Left hindlimb (tissue), 1 donor: ENCODE measurements at places on chromosomes 5 and 9.

DNA sequence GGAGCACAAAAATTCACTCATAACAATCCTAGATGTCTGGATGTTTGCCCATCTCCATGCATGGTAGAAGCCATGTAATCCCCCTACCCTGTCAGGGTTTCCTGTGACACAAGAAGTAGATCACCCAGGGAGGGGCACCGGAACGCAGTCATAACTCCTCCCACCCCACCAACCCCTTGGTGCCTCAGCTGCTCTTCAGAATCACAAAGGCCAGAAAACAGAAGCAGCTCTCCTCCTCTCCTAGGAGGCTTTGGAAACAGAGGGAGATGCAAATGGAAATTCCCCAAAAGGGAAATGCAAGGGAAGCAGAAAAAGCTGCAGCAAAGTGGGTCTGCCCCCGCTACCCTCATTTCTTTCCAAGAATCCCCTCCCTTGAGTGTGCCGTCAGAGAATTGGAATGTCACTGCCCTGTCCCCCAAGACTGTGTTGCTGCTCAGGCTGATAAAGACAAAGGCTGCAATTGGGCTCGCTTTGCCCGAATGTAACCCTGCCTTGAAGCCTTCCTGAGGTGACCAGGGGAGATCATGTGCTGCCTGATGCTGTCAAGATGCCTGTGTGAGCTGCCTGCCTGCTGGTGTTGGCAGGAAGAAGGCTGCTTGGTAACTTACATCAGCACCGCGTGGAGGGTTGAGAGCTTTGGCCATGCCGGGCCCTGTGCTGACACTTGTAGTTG lies 65.5 kb upstream of the ABCA1 start:
- DNase-seq, result peak; percentile 58

GRCh38 chr5:134735243-134735642 lies 3.1 kb upstream of the CAMLG start:
- DNase-seq, result no peak

DNA sequence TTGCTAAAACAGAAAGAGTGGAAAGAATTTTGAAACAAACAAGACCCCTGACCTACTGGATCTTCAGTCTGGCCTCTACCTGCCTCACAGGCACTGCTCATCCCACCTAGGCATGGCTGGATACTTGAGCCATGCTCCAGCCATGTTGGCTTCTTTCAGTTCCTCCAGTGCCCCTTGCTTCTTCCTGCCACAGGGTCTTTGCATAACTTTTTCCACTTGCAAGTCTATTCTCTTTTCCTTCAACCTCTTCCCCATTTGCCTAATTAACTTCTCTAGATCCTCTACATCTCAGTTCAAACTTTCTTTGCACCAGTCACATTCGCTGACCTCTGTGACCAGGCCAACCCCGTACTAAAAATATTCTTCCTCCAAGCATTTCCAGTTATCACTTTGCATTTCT lies 50.4 kb downstream of the STARD4 start:
- no peak for DNase-seq

- no peak for DNase-seq
These were observed 3.7 kb downstream of the SPIN1 start for GRCh38 chr9:88391921-88392320.

GRCh38 chr5:136856648-136857047 lies 491.3 kb upstream of the TRPC7 start:
- DNase-seq, result no peak

DNA sequence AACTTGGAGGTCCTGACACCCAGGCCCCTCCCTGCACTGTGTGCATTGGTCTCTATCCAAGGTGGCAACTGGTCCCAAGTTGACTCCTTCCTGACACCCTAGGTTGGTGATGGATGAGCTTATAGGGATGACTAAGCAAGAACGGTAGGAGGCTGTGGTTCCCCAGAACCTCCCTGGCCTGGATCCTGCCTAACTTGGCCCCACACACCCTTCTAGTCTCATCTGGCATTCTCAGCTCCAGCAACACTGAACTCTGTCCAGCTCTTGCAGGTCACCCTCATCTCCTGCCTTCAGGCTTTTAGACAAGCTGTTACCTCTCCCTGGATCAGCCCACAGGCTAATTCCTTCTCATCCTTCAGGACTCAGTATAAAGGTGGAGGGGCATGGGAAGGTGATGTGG lies 16.5 kb downstream of the AQP3 start:
- DNase-seq, result no peak

GRCh38 chr5:179400020-179400419 lies 54.8 kb upstream of the ADAMTS2 start:
- DNase-seq, result no peak

DNA sequence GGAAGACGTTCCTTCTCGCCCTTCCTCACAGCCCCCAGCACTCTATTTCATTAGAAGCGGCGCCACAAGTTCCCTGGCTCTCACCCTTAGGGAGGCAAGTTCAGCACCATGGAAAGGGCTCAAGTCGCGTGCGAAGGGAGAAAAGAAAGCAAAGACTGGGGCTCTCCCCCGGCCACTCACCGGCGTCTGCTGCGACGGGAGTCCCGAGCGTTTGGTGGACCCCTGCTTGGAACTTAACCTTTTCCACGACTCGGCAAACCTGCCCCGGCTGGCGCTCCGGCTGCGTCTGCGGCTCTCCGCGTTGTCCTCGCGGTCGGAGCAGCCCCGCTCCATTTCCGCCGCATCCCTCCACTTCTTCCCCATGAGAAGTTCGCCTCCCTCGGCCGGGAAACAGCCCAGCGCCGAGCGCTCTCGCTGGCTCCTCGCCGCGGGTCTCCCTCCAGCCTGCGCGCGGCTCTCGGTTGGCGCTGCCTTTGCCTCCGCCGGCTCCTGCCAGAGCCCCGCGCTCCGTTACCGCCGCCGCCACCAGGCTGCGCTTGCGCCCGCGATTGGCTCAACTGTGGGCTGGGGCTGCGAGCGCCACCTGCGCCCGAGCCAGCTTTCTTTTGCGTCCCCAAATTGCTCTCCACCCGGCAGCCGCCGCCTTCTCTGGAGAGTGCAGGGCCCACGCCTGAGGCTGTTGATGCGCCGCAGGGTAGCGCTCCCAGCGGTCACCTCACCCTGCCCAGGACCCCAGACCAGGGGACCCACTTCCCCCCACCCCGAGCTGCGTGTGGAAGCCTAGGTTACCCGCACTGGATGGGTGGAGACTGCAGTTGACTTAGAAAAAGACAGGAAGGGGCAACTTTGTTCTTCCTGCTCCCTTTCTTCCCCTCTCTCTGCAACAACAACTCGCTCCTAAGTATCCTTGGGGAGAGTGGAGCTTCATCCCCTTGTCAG lies 321.6 kb downstream of the CEMIP2 start:
- DNase-seq, result peak; percentile 80

- DNase-seq, result no peak
These were observed 28.3 kb downstream of the ARHGEF28 start for GRCh38 chr5:73654171-73654811.

DNA sequence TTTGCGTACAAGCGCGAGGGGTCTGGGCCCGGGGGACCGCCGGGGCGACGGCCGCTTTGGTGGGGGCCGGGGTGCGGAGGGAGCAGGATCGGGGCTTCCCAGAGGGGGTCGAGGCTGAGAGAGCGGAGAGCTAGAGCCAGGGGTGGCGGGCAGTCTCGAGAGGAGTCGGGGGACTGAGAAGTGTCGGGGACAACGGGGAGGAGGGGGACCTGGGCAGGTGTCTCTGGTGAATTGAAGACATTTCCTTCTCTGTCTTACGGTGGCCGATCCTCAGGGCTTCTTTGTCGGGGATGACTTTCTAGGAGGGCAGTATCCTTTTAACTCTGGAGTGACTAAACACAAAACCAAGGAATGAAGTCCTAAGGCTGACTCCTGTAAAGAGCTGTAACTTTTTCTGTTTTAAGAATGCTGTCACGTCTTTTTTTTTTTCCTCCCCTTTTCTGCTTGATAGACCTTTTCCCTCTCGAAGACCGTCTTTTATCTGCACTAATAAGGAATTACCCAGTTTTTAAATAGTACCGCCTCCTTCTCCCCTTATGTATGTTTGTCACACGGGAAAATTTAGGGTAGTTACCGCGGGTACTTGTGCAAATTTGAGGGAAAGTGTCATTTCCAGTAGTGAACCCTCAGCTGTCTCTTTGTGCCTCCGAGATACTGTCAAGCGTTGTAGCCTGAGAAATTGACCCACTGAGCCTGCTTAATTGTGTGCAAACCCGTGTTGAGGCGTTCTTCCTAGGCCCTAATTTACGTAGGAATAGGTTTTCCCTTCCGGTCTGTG lies 822 bp downstream of the DENND4C start:
- no peak for DNase-seq

DNA sequence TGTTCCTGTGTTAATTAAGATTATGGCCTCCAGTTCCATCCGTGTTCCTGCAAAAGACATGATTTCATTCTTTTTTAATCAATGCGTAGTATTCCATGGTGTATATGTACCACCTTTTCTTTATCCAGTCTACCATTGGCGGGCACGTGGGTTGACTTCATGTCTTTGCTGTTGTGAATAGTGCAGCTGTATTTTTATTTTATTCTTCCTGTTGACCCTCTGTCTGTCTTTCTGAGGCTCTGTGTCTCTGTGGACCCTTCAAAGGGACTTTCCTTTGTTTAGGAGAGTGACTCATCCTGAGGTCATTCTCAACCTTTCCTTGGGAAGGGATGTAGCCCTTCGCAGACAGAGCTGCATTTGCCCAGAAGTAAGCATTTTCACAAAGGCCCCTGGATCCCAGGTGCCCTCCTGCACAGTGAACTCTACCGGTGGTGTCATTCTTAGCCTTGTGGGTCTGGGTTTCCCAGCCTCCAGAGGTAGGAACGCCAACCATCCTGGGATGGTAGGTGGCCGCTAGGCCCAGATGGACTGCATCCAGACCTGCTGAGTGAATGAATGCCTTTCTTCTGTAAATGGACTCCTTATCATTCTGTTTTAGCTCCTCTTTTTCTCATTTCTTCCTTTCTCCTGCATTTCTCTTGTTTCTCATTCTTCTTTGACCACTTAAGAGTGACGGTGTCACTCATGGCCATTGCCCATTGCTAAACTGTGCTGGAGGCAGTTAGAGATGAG lies 22.4 kb downstream of the TRIO start:
- no peak for DNase-seq

GRCh38 chr9:21015129-21015815 lies 16.2 kb downstream of the HACD4 start:
- DNase-seq, result no peak

DNA sequence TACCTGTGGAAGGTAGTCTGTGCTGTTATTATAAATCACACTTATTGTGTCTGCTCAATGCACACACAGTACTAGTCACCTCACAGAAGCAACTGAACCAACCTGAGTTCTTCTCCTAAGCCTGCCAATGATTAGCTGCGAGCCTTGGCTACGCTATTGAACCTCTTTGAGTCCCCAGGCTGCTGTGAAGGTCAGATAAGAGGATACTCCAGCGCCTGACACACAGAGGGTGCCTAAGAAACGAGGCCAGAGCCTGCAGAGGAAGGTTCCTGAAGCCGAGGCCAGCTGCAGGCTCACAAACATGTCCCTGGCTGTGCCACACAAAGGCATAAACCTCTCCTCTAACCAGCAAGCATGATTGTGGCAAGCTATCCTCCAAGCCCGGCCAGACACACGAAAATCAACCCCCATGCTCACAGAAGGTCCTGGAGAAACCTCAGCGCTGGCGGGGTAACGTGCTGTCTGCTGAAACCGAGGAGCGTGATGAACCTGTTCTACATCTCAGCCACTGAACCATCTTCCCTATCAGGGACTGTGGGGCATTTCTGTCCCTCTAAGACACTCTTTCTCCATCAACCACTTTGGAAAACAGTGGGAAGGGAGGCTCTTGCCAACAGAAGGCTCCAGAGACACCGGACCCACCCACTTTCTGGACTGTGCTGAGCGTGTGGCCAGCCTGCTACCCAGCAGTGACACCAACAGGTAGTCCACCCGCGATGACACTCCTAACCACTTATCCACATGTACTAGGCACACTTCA lies 53.2 kb upstream of the SLC25A51 start:
- DNase-seq, result no peak

GRCh38 chr5:74370168-74370567 lies 270.4 kb downstream of the ENC1 start:
- DNase-seq, result no peak

DNA sequence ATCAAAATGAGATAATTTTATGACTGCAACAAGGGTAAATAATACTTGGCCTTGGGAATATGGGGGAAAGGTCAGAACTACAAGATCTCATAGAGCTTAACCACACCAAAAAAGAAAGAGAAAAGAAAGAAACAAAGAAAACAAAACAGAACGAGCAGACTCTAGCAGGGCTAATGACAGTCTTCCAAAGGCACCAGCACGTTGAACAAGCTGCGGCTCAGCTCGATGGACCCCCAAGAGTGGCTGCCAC lies 689 bp downstream of the AK3 start:
- no peak for DNase-seq

DNA sequence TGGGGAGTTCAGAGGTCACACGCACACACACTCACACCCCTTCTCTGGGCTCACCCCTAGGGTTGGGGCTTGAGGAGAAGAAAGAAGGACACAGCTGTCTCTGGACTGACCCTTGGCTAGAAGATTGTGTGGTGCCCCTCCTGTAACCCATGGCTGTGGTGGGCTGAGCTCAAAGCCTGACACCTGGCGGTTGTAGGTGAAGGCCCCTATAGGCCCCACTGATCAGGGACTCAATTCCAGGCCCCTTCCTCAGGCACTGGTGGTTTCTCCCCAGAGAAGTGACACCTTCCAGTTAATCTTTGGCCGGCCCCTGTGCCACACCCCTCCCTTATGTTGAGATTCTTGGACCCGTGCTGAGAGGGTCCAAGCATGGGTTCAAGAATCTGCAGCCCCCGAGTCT lies 35.2 kb upstream of the CRB2 start:
- no peak for DNase-seq

DNA sequence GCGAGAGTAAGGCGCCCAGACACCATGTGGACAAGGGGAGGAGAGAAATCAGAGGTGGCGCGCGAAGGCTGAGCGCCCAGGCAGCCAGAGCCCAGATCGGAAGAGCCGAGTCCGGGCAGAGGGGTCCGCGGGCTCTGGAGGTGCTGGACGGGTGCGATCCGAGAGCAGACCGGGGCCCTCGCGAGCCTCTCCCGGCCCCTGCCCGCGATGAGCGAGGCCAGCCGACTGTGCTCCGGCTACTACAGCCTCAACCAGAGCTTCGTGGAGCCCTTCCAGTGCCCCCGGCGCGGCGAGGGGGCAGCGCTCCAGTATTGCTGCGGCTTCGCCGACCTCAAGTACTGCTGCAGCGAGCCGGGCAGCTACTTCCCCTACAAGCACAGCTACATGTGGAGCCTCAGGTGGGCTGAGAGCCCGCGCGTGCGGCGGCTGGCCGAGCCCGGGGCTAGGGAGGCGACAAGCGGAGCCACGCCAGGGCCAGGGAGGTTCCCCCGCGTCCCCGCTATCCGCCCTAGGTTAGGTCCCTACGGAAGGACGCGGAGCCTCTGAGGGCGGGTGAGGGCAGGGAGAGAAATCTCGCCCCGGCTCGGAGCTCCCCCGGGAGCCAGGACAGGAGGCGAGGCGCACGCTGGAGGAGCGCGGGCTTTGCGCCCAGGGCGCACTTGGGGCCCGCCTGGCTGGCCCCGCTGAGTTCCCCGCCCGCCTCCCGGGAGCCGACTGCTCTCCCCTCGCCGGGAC lies at the start of gene SHISAL2B:
SHISAL2B (plus strand) TSS at position 87 of the 735 bp plus-strand sequence; CDS start at position 208, 121 bp downstream.
- peak; percentile 49 for DNase-seq

- no peak for DNase-seq
These were observed 158.9 kb downstream of the SEMA5A start for GRCh38 chr5:9386945-9387344.

GRCh38 chr5:129362456-129362855 lies 97.6 kb upstream of the ADAMTS19 start:
- DNase-seq, result no peak

- DNase-seq, result no peak
These were observed 356.5 kb downstream of the CCDC171 start for GRCh38 chr9:15909297-15909696.

GRCh38 chr5:178739452-178740180 lies 9.2 kb upstream of the ZNF354A start:
- DNase-seq, result no peak

GRCh38 chr9:137705906-137706305 lies 87.1 kb downstream of the EHMT1 start:
- DNase-seq, result no peak
